Activated naive CD4-positive, alpha-beta T cell treated with anti-CD3 and anti-CD28 coated beads, Interleukin-2, amount 50 U/mL, for 16 hours (primary cell): ENCODE measurements at places on chromosomes 1 and 21.

- no peak for DNase-seq
Observed at GRCh38 chr21:37210130-37210529, 57.0 kb downstream of the VPS26C start.

DNA sequence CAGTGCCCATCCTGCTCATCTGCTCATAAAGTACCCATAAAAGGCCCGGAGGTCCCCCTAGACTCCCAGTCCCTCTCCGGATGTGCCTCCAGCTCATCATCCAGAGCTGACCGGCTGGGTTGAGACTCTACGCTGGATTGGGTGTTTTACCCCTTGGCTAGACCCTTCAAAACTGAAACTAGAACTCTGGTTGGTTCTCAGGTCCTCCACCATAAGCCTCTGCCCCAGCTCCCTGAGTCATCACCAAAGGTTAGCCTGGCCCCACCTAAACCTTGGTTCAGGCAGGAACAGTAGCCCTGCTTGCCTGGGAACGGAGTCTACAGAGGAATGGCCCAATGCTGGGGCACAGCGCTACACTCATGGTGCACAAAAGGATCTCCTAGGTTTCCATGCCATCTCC lies 75.1 kb downstream of the TLR5 start:
- no peak for DNase-seq

GRCh38 chr21:17848228-17848627 lies 29.1 kb upstream of the C21orf91 start:
- no peak for DNase-seq

DNA sequence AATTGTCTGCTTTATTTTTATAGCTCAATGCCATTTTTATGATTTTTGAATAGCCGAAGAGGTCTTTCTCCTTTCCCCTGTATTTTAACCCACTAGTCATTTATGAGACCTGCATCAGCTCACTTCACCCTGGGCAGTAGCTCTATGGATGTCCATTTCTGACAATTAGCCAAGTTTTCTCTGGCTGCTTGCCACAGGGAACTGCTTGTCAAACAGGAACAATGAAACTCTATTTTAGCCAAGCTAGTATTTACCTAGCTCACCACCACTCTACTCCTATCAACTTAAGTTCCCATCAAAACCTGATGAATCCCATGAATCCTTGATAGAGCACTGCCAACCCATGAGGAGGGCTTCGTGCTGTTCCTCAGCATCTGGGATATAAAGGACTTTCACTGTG lies 406.7 kb downstream of the RWDD3 start:
- DNase-seq: no peak

DNA sequence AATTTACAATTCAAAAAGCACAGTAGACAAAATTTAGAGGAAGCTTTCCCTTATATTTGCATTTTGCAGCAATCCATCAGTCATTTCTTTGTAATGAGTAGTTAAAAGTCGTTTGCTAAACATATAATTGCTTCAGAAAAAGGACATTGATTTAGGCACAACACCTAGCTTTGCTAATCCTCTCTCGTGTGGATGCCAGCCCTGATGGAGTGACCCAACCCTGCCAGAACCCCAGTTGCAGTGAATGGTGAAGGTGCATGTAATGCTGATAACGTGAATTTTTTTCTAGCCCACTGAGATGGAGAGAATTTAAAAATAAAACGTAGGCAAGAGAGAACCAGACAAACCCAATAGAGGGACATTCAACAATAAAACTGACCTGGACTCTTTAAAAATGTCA lies 263.4 kb downstream of the GRIK1 start:
- no peak for DNase-seq

GRCh38 chr1:65393347-65393746 lies 27.1 kb upstream of the LEPR start:
- DNase-seq: no peak

DNA sequence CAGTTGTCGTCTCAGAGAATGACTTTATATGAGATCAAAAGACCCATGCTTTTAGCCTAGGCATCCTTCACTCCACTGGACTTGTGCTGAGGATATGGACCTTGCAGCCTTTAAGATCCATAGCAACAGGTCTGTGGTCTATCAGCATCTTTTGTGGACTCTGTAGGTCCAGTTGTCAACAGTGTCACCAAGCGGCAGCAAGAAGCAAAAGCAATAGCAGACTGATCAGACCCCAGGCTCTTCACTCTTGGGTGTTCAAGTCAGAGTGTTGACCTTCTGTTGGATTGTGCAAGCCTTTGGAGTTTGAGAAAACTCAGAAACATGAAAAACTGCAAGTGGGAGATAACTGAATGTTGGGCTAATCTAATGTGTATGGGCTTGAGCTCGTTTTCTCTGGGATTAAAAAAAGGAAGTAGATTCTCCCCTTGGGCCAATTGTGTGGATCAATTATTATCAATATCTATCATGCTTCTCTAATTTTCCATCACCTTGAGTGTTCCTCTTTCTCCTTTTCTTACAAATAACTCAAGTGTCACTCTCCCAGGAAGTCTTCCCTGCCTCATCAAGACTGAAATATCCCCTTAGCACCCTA lies 144.2 kb downstream of the LYPLAL1 start:
- no peak for DNase-seq

DNA sequence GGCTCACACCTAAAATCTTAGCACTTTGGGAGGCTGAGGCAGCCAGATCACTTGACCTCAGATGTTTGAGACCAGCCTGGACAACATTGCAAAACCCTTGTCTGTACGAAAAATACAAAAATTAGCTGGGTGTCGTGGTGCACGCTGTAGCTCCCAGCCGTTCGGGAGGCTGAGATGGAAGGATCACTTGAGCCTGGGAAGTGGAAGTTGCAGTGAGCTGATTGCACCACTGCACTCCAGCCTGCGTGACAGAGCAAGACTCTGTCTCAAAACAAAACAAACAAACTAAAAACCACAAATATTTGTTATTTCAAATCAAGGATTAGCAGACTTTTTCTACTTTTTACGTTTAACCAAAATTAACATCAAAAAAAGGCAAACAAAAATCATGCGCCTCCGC lies 31.3 kb downstream of the INKA2 start:
- no peak for DNase-seq

DNA sequence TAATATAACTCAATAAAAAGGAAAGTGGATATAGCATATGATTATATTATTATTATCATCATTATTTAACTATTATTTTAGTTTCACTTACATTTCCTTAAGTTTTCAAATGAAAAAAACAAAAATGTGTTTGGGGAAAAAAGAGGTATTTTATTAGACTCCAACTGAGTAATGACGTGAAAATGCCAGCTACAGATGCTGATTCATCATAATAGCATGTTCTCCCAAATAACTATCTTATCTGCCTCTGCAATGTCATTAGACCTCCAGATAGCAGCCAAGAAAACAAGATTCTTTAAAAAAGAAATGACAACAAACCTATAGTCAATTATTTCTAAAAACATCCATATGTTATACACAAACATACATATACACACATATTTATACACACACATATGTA lies 1071.9 kb upstream of the TMPRSS15 start:
- no peak for DNase-seq

GRCh38 chr1:186188004-186188539 lies 187.0 kb downstream of the TPR start:
- DNase-seq: no peak

DNA sequence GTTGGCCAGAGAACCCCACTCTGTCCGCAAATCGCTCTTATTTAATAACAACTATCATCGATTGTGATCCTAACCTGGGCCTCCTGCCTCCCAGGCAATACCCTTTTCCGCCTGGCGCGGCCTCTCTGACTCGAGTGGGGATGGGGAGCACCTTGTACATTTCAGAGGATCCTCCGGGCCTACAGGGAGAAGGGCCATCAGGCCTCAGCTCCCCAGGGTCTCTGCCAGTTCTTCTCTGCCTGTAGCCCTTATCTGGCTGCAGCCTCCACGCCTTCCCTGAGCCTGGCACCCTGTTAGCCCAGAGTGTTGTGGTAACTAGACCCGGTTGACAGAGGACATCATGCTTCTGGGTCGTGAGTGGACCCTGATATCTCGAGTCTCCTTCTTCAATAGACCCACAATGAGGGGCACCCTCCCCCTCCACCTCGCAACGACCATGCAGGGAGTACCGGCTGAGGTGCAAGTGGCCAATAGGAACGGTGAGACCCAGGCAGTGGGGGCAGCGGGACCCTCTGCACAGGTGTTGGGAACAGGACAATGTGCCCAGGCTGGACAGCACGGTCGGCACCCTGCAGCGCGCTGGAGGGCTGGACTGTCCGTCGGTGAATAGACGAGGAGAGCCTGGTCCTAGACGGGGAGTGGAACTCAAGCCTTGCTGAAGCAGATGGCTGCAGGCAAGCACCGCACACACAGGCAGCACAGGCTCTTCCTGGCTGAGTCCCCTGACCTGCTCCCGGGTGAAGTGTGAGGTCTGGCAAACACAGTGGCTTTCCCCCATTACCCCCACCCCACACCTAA lies 7.1 kb upstream of the CRYBG2 start:
- DNase-seq: no peak

- DNase-seq: no peak
Observed at GRCh38 chr1:62685431-62685859, 2.7 kb downstream of the DOCK7 start.

DNA sequence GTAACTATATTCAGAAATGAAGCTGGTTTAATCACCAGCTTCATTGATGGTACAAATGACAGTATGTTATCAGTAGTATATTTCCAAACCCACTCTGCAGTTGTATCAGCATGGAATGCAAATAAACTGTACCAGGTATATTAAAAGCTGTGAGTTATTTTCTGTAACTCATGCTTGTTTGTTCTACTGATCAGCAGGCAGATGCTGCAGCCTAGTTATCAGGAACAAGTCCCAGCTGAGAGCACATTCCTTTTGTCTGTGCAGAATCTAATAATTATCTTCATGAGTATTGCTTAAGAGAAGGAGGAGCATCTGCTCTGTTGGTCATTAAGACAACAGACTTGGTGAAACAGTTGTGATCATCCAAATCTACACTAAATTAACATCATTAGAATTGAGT lies 1331.1 kb downstream of the MRPL39 start:
- DNase-seq: no peak

- DNase-seq: no peak
Observed at GRCh38 chr21:21230672-21231071, 232.5 kb downstream of the NCAM2 start.

DNA sequence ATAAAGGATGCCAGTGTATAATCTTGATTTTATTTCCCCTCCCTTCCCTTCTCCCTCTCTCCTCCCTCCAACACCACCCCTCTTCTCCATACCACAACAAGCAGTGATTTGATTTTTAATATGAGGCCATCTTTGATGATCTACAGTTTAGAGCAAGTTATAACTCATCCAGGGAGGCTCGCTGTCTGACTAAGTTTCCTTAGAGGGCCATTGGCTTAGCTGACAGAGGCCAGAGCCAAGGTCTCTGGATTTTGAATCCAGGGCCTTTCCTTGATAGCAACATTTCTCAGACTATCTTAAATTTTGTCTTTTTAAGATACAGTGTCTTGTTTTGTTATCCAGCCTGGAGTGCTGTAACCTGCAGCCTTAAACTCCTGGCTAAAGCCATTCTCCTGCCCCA lies 431.0 kb upstream of the USP24 start:
- no peak for DNase-seq

- no peak for DNase-seq
Observed at GRCh38 chr1:119873135-119874015, 22.9 kb downstream of the ADAM30 start.

DNA sequence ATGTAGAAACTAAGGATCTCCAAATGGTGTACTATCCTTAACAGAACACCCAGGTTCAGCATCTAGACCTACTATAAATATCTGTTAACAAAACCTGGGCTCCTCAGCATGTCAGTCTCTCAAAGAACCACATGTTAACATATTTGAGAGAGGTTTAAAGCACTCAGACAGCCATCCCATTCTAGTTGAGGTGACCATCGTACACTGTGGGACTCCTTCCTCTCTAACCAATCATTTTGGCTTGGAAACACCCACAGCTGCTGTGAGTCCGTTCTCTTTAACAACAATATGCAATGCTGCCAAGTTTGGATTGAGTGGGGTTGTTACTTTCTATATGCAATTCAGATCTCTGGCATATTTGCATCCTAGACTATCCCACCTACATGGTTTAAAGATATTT lies 105.8 kb downstream of the MRPL39 start:
- DNase-seq: no peak

- no peak for DNase-seq
Observed at GRCh38 chr1:185971688-185972087, 237.5 kb downstream of the HMCN1 start.

GRCh38 chr1:25610822-25611630 lies 5.6 kb upstream of the MAN1C1 start:
- DNase-seq: no peak

DNA sequence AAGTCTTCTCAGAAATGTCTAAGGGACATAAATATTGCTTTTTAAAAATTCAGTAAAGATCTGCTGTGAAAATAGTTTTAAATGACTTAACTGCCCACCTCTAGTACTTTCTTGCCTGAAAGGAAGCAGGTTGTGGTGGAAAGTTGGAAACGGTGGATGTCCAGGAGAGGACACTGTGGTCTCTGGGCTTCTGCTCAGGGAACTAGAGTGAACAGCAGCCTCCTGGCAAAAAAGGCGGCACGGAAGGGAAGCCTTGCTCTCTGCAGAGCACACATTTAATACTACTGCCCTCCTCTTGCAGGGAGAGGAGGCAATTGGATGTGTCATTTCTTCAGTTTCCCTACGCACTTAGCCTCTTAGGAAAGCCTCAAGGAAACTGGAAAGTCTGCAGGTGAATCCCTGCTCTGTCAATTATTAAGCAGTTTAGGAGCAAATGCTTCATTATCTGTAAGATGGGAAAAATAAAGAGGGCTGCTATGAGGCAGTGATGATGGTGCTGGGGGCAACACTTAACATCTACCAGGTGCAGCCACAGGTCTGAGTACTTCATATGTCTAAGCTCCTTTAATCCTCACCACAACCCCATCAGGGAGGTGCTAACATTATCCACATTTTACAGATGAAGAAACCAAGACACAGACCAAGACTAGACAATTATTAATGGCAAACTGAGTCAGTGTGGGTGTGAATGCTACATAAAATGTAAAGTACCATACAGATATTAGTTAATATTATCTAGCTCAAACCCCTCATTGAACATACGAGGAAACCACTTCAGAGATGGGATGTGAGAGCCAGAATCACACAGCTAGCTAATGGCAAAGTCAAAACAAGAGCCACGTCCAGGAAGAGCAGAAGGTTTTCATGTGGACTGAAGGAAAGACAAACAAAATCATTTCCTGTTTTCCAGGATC lies 108.9 kb upstream of the ADAR start:
- DNase-seq: no peak

DNA sequence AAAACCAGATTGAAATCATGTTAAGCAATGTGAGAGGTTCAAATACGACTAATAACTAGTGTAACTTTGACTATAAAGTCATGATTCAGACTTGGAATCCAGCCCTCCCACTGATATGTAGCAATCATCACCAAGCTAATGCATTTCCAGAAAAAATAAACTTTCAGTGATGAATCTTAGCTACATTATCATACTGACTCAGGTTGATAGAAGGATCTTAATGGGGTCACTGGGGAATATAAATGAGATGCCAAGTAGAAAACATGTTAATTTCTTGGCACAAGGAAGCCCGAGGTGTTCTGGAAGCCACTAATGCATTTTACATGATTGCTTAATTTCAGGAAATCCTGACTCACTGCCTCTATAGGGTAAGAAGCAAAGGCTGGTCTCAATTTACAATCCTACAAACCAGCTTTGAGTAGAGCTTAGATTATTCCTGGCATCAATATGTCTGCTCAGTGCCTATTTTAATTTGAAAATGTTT lies 67.7 kb downstream of the SELENOF start:
- no peak for DNase-seq
